ENCODE measurements at places on chromosomes 12 and 14. TPM values are rescaled to one million over a fixed set of nuclear protein-coding genes. Genes with fewer than 3 reads are reported as not detected.

DNA sequence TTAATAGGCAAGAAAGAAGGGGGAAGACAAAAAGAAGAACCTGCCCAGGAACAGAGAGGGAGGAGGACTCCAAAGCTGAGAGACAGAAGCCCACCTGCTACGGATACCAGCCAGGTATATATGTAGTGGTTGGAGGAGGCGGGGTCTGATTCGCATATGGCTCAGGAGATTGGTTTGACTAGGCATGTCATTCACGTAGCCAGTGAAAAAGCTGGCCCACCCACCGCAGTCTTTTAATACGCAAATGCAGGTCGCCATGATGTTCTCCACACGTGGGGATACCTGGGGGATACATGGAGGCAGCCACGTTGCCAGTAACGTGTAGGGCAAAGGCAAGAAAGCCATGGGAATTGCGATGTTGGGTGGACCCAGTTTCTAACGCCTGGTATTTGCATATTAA lies 73.2 kb downstream of the NTS start:
- no peak for DNase-seq

DNA sequence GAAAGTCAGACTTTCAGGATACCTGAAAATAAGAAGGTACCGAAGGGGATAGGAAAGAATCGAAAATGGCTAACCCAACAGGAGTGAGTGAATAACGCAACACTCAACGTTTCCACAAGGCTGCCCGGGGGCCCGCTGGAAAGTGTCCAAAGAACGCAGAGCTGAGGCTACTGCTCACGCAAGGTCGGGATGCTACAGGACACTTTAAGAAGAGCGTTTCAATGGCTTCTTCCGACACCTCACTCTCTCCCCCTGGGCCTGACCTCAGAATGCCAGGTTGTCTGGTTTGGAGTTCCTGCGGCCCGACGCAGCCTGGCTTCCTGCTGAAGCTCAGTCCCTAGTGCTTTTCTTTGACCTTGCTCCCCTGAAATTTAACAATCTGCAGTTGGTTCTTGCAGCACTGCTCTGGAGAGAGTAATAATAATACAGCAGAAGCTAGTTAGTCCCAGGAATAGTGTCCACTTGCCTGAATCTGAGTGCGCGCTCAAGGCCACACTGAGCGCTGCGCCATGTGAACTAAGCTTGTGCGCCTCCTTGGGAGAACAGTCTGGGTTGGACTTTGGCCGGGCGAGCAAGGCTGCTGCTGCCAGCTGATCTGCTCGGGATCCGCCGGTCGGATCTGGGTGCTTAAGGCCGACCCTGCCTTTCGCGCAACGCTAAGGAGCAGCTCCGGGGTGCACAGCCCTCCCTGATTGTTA lies 2.0 kb upstream of the ALX1 start:
- DNase-seq = no peak

Gene TTC6
- 13.8 TPM for total RNA-seq

Gene PRH1
- 12.4 TPM for total RNA-seq

Data from Calu3 (cell line).